ENCODE measurements at places on chromosomes 7 and 10.

DNA sequence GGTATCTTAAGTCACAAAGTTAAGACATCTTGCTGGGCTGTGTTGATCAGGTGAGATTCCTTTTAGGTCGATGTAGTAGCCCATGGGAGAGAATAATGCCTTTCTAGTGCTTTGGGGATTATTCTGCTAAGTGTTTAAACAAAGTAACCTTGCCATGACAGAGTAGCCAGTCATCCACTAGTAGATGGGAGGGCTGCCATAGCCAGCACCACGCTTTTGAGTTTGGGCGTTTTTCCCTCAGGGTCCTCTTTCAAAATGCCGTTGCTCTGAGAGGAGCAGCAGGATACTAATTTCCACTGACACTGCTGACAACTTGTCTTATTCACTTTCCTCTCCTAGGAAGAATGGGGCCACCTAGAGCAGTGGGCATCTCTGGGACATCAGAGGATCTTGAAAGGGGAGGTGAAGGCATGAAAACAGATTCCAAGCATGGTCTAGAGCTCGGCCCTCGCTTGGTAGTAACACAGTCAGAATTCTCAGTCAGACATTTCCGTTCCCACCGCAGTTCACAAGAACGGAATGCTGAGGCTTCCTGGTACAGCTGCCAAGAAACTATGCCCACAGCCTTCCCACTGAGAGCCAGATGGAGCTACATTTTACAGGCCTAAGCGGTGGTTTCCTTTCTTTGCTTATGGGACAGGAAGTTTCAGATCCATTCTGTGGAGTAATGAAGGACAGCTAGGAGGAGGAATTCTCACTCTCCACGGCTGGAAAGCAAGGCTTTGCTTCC lies 15.3 kb upstream of the RSU1 start:
- DNase-seq, result no peak

DNA sequence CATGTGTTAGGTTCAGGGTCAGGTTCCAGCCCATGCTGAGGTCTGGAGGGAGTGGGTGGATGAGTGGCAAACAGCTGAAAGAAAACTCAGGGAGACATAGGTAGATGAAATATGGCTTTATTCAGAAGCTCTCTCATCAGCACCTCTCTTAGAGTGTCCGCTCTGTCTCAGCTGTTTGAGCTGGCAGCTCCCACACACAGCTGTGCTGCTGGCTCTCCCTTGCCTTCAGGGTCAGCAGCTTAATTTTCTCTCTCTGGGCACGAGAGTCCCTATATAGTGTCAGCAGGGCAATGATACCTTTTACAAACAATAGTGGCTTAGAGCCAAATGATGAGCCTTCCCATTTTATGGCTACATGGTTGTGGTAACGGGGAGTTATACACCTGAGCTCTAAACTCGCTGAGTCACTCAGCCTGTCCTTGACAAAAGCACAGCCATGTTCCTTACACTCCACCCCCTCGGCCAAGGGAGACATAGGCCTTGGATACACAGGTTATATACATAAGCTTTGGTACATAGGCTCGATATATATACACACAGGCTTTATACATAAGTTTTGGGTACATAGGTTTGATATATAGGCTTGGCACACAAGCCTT lies 10.4 kb downstream of the RNF133 start:
- peak; percentile 26 for DNase-seq

DNA sequence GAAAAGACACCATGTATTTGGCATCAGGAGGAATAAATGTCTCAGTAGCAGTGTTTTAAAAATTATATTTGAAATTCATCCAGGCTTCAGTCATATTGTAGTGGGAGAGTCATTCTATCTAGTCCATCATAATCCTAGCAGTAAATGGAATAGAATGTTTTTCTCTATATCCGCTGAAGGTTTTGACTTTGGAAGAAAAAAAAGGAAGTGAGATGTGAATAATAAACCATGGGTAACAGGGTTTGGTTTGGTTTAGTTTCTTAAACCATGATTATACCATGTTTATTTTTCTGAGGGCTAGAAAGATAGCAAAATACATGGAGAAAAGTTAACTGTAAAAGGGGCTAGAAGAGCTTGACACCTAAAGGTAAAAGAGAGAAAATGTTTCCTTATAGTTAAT lies 16.4 kb upstream of the BPGM start:
- DNase-seq, result no peak

DNA sequence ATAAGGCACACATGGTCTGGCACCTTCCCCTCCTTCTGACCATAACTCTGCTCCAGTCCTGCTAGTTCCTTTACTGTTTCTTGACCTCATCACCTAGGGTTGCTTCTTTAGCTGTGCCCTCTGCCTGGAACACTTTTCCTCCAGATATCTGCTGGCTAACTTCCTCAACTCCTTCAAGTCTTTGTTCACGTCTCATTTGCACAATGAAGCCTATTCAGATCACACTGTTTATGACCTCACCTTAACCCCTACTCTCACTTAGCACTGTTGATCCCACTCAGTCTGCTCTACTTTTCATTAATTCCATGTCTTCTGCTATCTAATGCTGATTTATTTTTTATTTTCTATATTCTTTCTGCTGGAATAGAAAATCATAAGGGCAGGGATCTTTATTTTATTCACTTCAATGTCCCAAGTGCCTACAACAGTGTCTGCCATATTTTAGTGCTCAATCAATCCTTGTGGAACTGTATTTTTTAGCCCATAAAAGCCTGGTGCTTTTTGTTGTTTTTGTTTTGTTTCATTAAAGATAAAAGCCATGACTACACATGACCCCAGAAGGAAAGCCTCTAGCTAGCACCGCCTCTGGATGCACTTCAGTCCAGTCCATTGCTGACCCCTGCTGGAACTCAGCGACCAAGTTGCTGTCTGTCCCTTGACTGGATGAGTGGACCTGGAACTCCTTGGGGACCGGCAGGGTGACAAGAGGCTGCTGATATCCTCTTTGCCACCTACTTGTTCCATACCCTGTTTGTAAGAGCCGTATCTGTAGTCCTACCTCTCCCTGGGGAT lies 12.3 kb downstream of the KLF14 start:
- DNase-seq, result peak; percentile 50

- no peak for DNase-seq
Observed at GRCh38 chr7:78441737-78442136, 643.2 kb downstream of the PHTF2 start.

GRCh38 chr7:112701456-112701855 lies 88.7 kb downstream of the TMEM168 start:
- no peak for DNase-seq

DNA sequence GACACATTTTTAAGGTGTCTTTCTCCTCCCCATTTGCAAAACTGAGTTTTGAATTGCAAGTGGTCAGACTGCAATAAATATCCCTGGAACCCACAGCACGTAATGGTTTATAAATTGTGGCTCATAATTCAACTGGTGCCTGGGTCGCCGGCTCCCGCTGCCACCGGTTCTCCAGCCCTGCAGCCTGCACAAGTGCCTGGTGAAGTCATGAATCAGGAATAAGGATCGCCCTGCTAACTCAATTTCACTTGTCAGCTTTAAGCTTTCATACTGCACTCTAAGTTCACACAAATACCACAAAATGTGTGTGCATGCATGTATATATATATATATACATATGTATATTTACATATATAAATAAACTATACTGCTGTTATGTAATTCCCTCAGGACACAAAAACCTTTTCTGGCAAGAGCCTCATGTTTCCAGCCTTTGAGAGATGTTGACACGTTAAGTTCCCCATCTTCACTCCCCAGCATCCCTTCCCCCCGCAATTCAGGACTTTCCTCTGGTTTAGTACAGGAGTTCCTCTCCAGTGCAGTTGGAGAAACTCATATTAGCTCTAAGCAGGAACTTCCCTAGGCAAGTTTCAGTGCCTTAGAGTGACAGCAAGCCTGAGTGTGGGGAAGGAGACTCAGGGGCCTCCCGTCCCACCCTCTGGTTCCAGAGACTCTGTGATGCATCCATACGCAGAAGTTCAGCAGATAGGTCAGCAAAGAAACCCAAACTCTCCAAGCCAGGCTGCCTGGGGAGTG lies 129.2 kb upstream of the UNC5B start:
- peak; percentile 2 for DNase-seq

DNA sequence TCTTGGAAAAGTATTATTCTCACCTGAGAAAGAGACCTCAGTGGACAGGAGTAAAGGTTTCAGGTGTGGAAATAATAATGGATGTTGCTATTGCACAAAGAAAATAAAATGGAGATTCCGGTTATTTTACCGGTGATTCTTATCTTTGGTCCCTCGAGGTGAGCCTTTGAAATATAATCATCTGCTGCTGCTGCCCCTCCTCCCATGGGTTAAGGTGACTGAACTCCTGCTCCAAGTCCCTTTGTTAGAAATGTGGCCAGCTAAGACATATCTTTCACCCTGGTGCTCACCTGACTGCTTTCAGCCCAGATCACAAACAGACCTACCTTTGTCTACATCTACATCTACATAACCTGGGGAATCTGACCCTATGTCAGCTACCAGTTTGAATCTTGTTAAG lies 5.7 kb downstream of the CUBN start:
- no peak for DNase-seq
